ENCODE measurements at places on chromosomes 11 and 22.
A peak's percentile ranks its signal among the peaks of the same experiment; 100 is the strongest.

DNA sequence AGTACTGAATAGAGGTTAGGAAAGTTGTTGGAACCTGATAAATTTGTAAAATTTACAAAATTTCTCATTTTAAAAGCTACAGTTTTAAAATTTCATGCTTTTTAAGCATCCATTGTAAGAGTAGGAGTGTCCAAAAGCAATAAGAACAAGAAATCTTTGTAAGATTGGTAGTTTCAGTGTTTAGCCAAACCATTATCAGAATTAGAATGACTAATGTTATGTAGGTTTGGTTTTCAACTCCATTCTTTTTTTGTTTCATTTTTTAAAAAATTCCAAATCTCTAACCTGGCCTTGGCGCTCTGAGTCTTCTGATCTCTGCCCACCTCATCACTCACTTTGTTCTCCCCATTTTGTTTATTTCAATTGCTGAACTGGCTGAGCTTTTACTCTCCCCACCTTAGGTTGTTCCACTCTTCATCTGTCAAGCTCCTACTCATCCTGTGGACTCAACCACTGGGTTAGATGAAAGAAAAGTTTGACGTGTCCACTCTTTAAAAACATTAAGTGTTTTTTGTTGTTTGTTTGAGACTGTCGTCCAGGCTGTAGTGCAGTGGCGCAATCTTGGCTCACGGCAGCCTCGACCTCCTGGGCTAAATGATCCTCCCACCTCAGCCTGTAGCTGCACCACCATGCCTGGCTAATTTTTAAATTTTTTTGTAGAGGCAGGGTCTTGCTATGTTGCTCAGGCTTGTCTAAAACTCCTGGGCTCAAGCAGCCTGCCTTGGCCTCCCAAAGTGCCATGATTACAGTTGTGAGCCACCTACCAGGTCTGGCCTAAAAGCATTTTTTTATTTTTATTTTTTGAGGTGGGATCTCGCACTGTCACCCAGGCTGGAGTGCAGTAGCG is 14.0 kb downstream of the EP300 start:
- no peak for DNase-seq

- DNase-seq, result no peak
Observed at GRCh38 chr11:113603277-113604059, 102.6 kb downstream of the TMPRSS5 start.

- DNase-seq, result no peak
Observed at GRCh38 chr11:18566406-18566805, 22.1 kb downstream of the UEVLD start.

GRCh38 chr11:57248780-57249383 is 11.8 kb upstream of the APLNR start:
- DNase-seq, result peak; percentile 94

DNA sequence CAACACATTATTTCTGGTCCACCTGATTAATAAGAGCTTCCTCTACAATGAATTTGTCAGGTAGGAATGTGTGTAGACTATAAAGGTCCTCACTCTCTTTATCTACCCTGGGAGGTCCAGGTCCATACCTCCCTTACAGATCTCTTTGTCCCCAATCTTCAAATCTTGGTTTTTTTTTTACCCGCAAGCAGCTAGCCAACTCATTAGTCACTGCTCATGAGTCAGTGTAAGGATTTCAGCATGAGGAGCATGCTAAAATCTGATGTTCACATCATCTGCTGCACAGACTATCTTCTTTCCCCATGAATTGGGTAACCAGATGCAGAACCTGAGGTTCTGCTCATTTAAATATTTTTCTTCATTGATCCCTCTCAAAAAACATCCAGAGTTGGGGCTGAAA is 397.0 kb upstream of the ISX start:
- DNase-seq, result no peak

DNA sequence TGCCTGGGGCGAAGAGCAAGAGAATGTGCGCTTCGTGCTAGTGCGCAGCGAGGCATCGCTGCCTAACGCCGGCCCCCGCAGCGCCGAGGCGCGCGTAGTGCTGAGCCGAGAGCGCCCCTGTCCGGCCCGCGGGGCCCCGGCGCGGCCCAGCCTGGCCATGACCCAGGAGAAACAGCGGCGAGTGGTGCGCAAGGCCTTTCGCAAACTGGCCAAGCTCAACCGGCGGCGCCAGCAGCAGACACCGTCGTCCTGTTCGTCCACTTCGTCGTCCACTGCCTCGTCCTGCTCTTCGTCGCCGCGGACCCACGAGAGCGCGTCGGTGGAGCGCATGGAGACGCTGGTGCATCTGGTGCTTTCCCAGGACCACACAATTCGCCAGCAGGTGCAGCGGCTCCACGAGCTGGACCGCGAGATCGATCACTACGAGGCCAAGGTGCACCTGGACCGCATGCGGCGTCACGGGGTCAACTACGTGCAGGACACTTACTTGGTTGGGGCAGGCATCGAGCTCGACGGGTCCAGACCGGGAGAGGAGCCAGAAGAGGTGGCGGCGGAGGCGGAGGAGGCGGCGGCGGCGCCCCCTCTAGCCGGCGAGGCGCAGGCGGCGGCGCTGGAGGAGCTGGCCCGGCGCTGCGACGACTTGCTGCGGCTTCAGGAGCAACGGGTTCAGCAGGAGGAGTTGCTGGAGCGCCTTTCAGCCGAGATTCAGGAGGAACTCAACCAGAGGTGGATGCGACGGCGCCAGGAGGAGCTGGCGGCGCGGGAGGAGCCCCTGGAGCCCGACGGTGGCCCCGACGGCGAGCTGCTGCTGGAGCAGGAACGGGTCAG is 1.0 kb downstream of the RASSF10 start:
- DNase-seq, result peak; percentile 78

- DNase-seq, result no peak
Observed at GRCh38 chr11:130513132-130513531, 64.7 kb downstream of the ADAMTS15 start.

DNA sequence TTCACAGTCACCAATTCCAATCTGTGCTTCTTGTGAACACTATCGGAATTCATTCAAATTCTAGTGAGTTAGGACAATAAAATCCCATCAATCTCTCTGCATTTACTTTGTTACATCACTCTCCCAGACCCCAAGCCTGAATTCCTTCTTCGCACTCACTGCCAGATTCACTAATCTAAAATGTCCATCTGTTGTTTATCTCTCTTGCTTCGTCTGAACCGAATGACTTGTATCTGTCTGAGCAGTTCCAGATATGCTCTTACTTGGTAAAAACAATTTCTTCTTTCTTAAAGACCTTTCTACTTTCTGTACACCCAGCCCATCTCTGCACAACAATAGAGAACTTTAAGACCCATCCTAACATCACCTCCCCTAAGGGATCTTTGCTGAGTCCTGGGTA is 7.0 kb downstream of the MMP10 start:
- DNase-seq, result no peak

DNA sequence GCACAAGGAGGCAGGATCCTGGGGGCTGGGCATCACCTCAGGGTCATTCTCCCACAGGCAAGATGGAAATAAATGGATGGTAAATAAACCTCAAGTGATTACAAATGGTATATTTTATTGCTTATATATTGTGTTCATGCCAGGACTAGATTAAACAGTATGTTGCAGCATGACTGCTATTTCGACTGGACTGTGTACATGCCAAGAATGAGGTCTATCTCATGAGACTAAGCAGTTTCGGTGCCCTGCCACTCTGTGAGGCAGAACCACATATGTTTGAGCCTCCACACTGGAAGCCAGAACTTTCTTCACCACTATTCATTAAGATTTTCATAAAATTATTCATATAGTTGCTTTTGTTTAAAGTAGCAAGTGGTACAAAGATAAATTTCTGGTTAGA is 140.2 kb downstream of the DDX10 start:
- no peak for DNase-seq

DNA sequence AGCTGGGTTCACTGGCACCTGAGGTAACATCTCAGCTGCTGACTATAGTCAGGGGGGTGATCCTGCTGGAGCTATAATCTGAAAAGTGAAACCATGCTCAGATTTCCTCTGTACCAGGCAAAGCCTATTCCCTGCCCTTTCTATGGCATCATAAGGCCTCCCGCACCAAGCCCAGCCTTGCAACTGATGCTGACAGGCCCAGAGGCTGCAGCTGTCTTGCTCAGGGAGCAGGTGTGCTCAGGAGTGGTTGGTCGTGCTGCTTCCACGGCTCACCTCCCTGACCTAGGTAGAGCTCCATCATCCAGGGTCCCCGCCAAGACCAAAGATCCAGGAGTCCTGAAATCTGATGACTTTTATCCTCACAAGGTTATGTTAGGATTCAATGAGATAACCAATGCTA is 121.7 kb downstream of the FEZ1 start:
- DNase-seq, result no peak

DNA sequence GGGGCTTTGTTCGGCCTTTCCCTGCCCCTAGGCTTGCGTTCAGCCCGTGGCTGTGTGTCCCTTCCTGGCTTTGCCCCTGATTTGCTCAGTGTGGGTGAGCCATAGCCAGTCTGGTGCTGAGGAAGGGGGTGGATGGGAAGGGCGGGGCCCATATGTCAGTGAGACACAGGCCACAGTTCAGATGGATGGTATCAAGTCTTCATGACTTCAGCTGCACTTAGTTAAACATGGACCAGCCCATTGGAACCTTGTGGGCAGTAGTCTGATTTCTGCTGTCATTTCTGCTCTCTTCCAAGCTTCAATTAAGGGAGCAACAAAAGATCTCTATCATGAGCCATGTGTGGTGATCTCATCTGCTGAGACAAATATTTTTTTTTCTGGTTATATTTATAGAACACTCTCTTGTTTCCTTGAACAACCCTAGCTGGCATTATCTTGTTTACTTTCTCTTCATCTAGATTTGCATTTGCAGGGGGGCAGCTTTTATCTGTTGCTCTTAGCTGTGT is 21.6 kb upstream of the PEX26 start:
- DNase-seq, result no peak

GRCh38 chr11:86390487-86390886 is 15.8 kb downstream of the CCDC81 start:
- DNase-seq, result no peak

- no peak for DNase-seq
Observed at GRCh38 chr11:6736495-6737121, 35.2 kb downstream of the OR2AG2 start.

DNA sequence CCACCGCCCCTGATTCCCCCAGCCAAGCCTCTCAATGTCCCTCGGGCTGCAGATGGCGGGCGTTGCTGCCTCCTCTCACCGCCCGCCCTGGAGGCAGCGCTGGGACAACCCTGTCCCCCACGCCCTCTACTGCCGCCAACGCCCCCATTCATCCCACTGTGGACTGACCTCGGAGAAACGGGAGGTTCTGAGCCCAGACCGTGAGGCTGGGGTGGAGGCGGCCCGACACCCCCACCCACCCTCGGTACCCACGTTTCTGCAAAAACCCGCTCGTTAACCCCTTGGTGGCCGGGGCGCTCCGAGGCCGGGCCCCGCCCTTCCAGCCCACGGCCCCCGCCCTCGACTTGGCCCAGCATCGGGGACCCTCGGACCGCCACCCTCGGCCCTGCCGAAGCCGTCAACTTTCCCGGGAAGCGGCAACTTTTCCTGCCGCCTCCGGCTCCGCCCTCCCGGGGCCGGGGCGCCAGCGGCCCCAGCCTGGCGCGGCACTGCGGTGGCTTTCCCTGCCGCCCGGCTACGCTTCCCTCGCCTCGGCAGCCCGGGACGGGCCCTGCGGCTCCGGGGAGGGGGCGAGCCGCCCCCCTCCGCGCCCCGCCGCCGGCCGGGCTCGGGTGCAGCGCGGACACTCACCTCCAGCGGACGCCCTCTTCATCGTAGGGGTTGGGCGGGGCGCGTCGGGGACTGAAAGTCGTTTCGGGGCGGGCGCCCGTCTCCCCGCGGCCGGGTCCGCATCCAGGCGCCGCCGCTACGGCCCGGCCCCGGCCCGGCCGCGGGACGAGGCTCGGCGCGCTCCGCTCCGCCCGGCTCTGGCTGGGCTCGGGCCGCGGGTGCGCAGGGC is 458 bp downstream of the RTN4R start:
- no peak for DNase-seq

DNA sequence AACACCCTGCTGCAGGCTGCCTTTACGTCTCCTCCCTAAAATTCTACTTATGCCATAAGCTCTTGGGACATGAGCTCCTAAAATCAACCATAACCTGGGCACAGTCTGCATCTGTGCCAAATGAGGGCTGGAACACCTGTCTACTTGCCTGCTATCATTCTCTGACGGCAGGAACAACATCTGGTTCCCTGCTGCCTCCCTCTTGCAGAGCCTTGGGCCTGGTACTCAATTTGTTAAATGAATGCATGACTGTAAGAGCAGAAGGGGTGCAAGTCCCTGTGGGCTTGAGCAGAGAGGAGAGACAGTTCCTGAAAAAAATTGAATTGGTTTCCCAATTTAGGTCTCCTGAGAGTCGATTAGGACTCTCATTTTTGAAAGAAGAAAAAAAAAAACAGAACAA is 66.7 kb upstream of the CSNK2A3 start:
- DNase-seq, result no peak

- no peak for DNase-seq
Observed at GRCh38 chr11:100874203-100874602, 187.1 kb downstream of the ARHGAP42 start.

All from islet precursor cell (in vitro differentiated cells).